Testis (tissue), 5 donors: ENCODE measurements at places on chromosomes 11 and 22. TPM values are rescaled to one million over a fixed set of nuclear protein-coding genes. Genes with fewer than 3 reads are reported as not detected.

DNA sequence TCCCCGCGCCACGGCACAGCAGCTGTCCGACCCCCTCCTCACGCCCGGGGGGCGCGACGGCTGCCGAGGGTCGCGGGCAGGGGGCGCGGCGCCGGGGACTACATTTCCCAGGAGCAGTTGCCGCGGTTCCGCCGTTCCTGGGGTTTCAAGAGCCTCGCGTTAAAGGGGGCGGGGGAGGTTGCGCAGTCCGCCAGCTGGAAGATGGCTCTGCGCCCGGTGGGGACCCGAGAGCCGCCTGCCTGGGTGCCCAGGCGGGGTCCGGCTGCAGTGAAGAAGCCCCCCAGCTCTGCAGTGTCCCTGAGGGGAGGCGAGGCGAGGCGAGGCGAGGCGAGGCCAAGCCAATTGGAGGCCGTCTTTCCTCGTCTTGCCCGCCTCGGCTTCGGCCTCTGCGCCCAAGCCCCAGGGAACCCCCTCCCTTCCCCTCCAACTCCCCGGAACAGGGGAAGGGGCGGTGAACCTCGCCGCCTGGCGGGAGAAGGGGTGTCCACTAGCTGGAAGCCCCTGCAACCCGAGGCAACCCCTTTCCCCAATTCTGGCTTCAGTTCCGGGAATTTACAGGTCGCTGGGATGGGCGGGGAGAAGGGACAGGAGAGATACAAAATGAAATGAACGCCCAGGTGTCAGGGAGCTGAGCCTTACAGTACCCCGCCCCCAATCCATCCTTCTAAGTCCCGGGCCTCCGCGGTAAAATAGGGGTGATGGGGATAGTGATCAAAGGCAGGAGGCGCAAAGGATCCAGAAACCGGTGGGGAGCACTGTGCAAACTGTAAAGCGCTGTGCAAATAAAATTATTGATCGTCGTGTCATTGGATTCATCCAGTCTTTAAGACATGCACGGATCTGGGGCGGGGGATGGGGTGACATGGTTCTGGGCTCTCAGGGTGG is 5.2 kb upstream of the GCAT start:
- no peaks in the 10 kb centered on the region for H3K36me3 ChIP-seq
- DNase-seq = peak; percentile 78
- H3K27me3 ChIP-seq = no peaks in the 10 kb centered on the region
- no peak overlapping the region for H3K27ac ChIP-seq

Gene RBFOX2
- 53.4 TPM for polyA plus RNA-seq

GRCh38 chr22:22060200-22061084 is 77.9 kb upstream of the TOP3B start:
- DNase-seq = peak; percentile 83
- no peak overlapping the region for H3K4me3 ChIP-seq
- no peaks in the 10 kb centered on the region for H3K36me3 ChIP-seq
- no peaks in the 10 kb centered on the region for H3K27me3 ChIP-seq
- H3K27ac ChIP-seq = peak overlapping the region; percentile 31
- H3K4me1 ChIP-seq = peaks cover 10% of the 10 kb centered on the region

DNA sequence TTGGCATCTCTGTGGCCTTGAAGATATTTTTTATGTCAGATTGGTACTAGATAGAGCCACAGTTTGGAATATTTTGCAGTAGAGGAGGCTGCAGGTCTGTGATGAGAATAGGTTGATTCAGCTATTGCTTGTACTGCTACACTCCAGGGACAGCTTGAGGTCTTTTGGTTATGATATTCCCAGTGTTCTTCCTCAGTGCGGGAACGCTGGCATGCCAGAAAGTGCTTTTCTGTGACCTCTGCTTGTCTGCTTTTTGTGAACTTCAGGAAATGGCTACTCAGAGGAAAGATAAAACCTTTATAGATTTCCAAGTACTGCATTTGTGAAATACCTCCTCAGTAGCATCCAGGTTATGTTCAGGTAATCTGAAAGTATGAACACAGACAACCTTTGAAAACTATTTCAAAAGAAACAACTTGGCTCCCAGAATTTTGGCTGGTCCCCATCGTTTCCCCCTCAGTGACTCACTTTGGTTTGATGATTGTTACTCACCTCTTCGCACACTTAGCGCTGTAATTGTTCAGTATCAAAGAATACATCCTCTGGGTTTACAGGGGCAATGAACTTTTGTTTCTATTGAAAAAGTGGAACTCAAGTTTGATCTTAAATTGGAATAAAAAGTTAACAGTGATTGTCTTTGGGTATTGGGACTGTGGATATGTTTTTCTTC is 191.4 kb downstream of the HIPK3 start:
- no peak for DNase-seq
- no peaks in the 10 kb centered on the region for H3K36me3 ChIP-seq
- H3K4me3 ChIP-seq = no peak overlapping the region
- H3K4me1 ChIP-seq = no peaks in the 10 kb centered on the region
- H3K27me3 ChIP-seq = no peaks in the 10 kb centered on the region

Gene COMT
- polyA plus RNA-seq = 147 TPM

GRCh38 chr22:40348025-40348658 is 1.8 kb downstream of the ADSL start:
- peak; percentile 79 for DNase-seq
- no peak overlapping the region for H3K4me3 ChIP-seq
- H3K4me1 ChIP-seq = peaks cover 15% of the 10 kb centered on the region
- H3K27me3 ChIP-seq = no peaks in the 10 kb centered on the region
- no peaks in the 10 kb centered on the region for H3K36me3 ChIP-seq
- no peak overlapping the region for H3K27ac ChIP-seq

DNA sequence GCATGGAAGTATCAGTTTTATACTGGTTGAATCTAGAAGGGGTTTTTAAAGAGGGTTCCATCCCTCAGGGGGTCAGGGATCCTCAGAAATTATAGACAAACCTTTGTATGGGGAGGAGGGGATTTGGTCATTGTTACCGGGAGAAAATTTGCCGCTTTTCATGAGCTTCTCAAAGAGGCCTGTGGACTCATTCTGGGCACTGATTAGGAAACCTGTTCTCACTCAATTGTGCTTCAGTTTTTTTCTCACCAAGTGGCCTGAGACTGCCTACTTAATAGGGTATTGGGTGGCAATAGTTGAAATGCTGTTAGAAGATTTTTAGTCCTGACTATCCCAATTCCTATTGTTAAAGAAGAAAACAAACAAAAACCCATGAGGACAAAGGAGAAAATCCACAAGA is 14.0 kb downstream of the MPEG1 start:
- peaks cover 5% of the 10 kb centered on the region for H3K4me1 ChIP-seq
- no peaks in the 10 kb centered on the region for H3K36me3 ChIP-seq
- H3K4me3 ChIP-seq = no peak overlapping the region
- DNase-seq = no peak
- no peak overlapping the region for H3K27ac ChIP-seq
